Stimulated activated CD4-positive, alpha-beta T cell treated with anti-CD3 and anti-CD28 coated beads, Interleukin-4, amount 100 ng/mL, for 48 hours (primary cell): ENCODE measurements at places on chromosomes 13 and 19.

GRCh38 chr13:106997696-106998095 is 429.8 kb upstream of the ARGLU1 start:
- no peak for DNase-seq

DNA sequence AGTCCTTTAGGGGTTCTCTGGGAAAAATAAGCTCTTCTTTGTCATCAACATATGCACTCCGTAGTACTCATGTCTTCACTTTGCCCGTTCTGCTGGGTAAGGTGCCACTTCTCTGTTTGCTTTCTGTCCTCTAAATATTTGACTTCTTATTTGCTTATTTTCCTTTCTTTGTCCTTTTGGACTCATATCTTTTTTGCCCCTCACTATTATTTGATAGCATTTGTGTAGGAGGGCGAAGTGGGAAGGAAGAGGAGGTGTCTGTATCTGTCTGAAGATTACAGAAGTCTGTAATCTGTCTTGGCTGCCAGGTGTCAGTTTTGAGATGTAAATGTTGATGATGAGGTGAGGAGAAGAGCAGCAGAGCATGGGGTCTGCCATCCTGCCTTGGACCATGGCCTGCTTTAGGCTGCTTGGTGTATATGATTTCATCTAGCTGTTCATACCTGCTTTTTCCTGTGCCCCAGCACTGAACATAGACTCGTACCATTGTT is 30.8 kb downstream of the USPL1 start:
- no peak for DNase-seq

DNA sequence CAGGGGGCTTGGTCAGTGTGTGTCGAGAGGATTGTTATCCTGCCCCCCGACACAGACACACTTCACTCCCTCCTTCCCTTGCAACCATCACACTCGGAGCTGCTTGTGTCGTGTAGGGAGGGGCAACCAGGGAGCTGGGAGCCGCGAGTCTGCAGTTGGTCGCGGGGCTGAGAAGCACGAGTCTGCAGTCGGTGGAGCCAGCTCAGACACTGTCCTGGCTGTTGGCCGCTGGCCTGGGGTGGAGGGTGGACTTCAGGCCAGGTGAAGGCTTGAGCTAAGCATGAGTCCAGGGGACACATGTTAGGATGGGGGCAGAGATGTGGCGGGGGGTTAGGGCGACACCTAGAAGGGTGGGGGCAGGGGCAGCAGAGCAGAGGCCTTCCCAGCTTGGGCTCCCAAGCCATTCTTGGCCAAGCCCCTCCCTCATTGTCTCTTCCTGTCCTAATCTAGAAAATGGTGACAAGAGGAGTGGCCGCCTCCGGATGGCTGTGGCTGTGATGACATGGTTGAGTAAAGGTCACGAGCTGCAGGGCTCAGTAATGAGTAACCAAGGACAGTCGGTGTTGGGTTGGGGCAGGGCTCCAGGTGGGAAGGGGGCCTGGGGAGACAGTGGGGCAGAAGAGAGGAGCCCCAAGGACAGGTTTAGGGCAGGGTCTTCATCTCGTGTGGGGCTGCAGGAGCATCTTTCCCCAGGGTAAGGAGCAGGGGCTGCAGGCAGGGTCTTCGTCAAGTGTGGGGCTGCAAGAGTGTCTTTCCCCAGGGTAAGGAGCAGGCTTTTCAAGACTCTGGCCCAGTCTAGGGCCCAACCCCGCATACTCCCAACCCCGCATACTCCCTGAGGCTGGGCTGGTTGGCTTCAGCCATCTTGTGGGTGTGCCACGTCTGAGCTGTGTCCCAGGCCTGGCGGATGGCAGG is 8.6 kb downstream of the PPP5C start:
- peak; percentile 14 for DNase-seq

GRCh38 chr19:408441-408901 is 476 bp downstream of the C2CD4C start:
- DNase-seq = no peak

GRCh38 chr19:38665950-38666662 is 18.7 kb downstream of the ACTN4 start:
- DNase-seq = no peak

GRCh38 chr13:43088093-43088511 is 64.7 kb downstream of the DNAJC15 start:
- DNase-seq = no peak

DNA sequence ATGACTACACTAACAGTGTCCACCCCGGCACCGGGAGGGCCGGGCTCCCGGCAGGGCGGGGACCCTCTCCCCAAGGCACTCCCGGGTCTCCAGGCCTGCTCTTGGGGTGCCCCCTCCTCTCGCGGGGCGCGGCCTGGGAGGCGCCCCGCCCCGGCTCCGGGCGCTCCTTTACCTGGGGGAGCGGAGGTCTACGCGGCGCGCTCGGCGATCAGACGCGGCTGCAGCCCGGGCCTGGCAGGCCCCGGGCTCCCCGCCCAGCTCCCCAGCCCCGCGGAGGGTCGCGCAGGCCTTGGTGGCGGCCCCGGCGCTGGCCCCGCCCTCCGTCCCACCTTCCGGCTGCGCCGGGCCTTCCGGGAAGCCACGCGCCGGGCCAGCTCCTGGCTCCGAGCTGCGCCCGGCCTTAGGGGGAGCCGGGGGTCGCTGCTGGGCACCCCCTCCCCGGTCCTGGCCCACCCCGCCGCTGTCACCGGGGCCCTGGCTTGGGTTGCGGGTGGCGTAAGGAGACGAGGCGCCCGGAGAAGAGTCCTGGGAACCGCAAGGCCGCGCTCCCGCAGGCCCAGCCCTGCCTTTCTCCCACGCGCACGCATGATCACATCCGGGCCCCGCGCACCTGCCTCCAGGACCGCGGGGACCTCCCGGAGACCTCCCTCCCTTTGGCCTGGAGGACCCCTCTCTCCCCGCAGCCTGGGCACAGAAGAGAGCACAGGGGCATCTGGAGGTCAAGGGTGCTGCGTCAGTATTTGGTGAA is at the start of gene C19orf12:
C19orf12 (minus strand) TSS at position 309 of the 748 bp plus-strand sequence. CDS start 6,848 bp downstream, outside the sequence.
- DNase-seq = peak; percentile 66

GRCh38 chr19:38142176-38143035 is 81.6 kb downstream of the DPF1 start:
- DNase-seq = peak; percentile 19

DNA sequence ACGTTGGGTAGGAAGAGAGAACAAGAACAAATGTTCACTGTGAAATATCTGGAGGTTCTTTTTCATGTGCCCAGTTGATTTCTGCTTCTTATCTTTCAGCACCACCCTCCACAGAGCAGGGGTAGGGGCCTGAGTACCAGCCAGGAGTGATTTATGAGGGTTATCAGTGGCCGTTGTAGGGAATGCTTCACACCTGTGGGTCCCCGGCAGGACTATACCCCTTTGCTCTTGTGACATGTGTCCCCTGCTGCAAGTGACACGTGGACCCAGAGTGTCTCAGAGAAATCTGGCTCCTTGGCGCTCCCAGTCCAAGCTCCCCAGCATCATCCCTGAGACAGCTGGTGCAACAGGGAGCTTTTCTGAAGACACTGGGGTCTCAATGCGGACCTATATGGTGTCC is 29.7 kb downstream of the SIAH3 start:
- no peak for DNase-seq
